ENCODE measurements at places on chromosomes 2 and 18.

DNA sequence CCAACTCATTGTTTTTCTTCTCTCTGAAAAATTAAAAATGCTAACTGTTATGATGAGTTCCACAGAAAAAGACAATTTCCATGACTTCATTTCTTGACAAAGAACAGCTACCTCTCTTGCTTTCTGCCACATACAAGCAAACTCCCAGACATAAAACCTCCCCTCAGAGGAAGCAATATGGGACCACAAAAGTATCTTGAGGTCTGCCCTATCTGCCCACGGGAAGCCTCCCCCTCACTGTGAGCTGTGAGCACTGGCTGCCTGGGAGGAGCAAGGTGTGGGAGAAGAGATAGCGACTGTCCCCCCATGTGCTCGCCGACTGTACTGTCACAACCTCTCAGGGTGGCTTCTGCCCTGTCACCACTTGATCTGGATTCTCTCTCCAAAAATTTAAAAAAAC is 69.7 kb upstream of the NRP2 start:
- peak; percentile 50 for DNase-seq

GRCh38 chr2:147679955-147680531 is 164.8 kb upstream of the ACVR2A start:
- no peak for DNase-seq

DNA sequence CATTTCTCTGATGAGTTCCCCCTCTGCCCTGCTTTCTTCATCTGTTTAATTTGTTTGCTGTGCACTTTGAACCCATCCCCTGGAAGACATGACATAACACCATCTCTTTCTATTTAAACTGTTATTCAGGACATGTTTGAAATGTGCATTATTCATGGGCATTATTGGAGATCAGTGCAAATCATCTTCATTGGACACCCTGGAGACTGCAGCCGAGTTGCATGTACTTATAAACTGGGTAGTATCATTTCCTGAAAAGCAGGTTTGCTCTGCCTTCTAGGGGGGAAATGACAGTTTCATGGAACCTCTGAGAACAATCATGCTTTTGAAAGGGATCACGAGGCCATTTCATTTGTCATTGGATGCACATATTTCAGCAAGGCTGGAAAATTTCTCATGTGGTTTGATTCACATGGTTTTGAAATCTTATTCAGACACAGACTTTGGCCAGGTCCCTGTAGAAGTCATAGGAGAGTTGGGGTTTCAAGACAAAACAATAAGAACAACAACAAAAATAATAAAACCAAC is 462.8 kb upstream of the MEX3C start:
- DNase-seq, result no peak

- DNase-seq, result no peak
These were observed 113.1 kb downstream of the SMAD7 start for GRCh38 chr18:48837676-48838075.

DNA sequence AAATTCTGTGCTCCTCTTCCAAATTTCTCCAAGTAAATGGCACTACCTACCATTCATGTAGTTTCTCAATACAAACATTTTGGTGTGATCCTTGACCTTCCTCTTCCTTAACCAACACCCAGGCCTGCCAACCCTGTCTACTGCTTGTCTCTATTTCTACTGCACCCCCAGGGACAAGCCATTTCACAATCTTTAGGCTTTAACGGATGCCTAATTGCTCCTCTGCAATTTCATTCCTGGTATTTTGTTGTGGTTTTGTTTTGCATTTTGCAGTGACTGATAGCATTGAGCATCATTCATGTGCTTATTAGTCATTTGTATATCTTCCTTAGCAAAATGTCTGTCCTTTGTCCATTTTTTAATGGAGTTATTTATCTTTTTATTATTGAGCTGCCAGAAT is 10.0 kb downstream of the FAP start:
- no peak for DNase-seq

DNA sequence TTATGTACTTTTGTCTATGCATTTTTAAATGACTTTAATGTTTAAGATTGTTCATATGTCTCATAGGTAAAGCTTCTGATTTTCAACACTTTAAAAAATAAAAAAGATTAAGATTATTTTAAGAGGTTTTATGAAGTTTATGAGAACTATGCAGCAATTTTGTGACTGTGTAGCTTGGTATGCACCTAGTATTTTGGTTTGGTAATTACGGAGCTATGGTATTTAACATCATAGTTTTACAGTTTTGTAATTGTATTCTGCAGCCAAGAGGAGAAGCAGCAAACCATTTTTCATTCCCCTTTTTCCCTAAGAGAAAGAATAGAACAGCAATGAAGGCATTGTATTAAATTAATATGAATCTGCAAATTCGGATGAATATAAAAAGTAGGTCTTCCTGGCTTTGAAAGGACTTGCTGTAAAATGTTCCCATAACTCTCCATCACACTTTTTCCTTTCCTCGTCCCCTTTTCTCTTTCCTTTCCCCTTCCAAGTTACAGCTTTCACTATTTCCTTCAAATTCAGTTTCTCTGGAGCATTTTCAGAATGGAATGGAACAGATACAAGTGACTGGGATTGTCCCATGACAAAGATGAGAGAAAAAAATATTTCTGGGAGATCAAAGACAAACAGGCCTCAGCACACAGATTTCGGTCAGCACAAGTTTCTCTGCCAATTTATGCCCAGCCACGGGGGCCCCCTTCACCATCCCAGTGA is 26.1 kb upstream of the PIEZO2 start:
- DNase-seq, result no peak

GRCh38 chr2:25000503-25001324 is 29.0 kb upstream of the DNAJC27 start:
- no peak for DNase-seq

- no peak for DNase-seq
These were observed 62.4 kb upstream of the ATIC start for GRCh38 chr2:215249501-215249900.

- peak; percentile 63 for DNase-seq
These were observed 40.8 kb upstream of the RPRM start for GRCh38 chr2:153519257-153519875.

DNA sequence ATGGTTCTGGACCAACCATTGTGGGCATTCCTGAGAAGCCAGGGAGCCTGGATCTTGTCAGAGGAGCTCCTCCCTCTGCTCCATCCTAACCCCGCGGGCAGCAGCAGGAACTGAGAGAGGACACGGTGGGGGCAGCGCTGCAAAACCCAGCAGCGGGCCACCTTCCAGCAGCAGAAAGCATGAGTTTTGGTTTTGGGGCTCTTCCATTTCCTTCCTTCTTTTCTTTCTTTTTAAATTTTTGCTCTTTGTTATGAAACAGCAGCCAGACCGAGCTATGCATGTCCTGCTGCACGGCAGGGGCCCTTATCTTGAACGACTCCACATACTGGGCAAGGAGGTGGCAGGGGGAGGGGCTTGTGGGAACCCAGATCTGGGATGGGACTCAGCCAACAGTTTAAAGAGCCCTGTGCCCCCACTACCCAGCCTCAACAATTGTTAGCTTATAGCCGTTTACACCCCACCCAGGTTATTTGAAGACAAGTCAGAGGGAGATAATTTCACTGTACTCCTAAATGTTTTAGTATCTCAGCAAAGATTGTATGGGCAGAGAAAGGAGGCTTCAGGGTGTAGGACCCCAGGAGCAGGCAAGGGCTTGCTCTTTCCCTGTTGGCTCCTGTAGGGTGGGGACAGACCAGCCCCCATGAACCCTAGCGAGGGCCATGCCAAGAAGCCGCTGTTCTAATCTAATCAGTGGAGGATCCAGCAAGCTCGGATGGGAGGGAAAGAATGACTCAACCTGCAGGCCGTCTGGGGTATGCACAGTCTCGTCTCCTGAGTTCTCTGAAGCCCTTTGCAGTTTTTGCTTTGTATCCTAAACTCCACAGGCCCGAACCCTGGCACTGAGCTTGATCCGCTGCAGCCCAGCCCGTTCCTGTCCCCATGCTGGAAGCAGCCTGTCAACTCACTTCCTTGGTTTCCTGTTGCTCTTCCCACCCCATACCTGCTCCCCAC is 75.3 kb downstream of the LRRFIP1 start:
- DNase-seq, result peak; percentile 58

DNA sequence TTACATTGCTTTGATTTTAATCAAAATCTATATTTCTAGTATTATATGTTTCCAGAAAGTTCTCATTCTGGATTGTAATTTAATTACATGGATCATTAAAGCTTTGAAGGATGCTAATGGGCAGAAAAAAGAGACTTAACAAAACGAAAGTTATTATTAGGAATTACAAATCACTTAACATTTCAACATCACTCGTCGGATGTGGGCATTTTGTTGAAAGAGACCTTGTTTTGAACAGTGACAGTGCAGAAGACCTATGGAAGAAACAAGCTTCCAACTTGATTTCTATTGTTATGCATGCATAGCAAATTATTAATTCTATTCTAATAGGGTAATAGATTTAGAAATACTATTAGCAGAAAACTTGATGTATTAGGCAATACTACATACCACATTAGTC is 31.4 kb upstream of the DARS1 start:
- no peak for DNase-seq

GRCh38 chr2:177211576-177212105 is 953 bp upstream of the HNRNPA3 start:
- no peak for DNase-seq

Data from stimulated activated CD4-positive, alpha-beta T cell treated with anti-CD3 and anti-CD28 coated beads, Interleukin-4, amount 100 ng/mL, for 24 hours (primary cell).